ENCODE measurements at places on chromosomes 1 and 21.

- DNase-seq: no peak
Measured at GRCh38 chr1:210536254-210536961, 207.7 kb downstream of the HHAT start.

GRCh38 chr1:33152685-33153432, 29.0 kb downstream of the TRIM62 start:
- DNase-seq: no peak

DNA sequence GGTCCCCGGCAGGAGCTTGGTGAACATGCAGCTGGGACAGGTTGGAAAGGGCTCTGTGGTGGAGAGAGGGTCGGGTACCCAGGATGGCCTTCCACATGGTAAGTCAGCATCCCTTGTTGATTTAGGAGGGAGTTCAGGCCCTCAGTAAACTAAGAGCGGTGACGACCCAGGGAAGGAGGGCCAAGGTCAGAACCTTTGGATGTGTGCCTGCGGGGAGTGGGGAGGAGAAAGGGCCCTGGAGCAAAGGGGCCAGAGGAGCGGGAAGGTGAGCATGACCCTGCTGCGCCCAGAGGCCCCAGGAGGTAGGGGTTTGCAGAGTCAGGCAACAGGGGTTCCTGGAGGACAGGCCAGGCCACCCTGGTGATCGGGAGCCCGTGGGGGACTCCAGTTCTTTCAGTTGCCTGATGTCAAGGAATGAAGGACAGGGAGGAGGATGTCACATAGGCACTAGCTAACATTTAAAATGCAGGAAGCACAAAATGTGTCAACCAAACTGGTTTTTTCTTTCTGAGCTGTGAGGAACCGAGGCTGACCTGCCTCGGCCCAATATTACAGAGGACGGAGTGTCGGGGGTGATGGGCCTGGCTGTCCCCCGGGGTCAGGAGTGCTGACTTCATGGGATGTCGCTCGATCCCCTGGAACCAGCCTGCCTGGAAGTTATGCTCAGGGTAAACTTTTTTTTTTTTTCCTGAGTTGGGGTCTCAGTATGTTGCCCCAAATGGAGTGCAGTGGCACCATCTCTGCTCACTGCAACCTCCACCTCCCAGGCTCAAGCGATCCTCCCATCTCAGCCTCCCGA, 117.4 kb upstream of the SLC45A1 start:
- DNase-seq: no peak

- DNase-seq: no peak
Measured at GRCh38 chr1:244849189-244849866, 13.9 kb downstream of the COX20 start.

GRCh38 chr1:238119861-238120260, 229.1 kb upstream of the ZP4 start:
- no peak for DNase-seq

GRCh38 chr1:74197255-74197654, 721 bp downstream of the LRRIQ3 start:
- no peak for DNase-seq

- DNase-seq: no peak
Measured at GRCh38 chr1:199834711-199835110, 192.8 kb upstream of the NR5A2 start.

GRCh38 chr1:108816049-108816893, 40.6 kb downstream of the AKNAD1 start:
- DNase-seq: no peak

- DNase-seq: no peak
Measured at GRCh38 chr21:46266946-46267345, 18.5 kb downstream of the MCM3AP start.

GRCh38 chr1:11738783-11739182, 2.8 kb downstream of the AGTRAP start:
- DNase-seq: no peak

- DNase-seq: no peak
Measured at GRCh38 chr1:230568008-230568407, 74.3 kb upstream of the COG2 start.

DNA sequence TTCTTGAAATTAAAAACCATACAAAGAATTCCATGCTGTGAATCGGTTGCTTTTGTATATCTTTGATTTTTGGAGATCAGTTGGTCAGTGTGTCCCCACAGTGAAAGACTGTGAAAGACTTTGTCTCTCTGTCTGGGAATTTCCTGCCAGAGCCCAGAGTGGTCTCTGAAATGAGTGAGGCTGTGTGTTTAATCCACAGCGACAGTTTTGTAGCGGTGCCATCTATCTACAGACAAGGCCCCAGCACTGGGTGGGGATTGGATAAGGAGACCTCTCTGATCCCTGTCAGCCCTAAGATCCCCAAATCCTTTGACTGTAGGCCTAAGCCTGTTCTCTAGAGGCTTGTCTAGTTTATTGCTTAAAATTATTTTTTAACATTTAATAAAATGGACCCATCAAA, 10.3 kb downstream of the GPR25 start:
- no peak for DNase-seq

DNA sequence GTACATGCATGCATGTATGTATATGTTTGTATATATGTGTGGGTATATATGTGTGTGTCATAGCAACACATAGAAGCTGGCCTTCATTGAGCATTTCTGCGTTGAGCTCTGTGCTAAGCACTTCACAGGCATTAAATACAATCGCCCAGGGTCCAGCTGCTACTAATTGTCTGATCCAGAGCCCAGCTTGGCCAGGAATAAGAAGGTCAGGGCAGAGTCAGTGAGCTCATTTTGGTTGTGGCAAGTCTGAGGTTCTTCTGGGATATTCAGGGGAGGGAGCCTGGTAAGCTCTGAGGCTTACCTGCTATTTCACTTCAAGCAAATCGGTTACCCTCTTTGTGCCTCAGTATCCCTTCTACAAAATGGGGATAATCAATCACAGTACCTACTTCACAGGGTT, 59.6 kb downstream of the FOXO6 start:
- no peak for DNase-seq

DNA sequence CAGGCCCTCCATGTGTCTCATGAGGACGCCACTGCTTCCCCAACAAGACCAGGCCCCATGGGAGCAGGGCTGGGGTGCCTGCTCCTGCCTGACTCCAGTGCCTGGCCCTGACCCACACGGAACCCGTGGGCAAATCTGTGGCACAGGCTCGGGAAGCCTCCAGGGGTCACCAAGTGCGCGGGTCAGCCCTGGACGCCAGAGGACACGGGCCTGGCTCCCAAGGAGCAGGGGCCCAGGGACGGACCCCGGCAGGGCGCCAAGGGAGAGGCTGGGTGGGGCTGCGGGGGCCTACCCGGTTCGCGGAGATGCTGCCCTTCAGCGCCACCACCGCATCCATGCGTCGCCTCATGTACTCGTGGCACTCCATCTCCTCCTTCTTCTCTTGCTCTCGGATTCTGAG, 31.9 kb downstream of the CFAP74 start:
- DNase-seq: no peak
